Stimulated activated CD4-positive, alpha-beta T cell treated with anti-CD3 and anti-CD28 coated beads, Interleukin-2, amount 100 ng/mL, for 24 hours (primary cell): ENCODE measurements at places on chromosomes 7 and 10.
A peak's percentile ranks its signal among the peaks of the same experiment; 100 is the strongest.

GRCh38 chr7:69622960-69623359 lies 24.7 kb downstream of the AUTS2 start:
- no peak for DNase-seq

DNA sequence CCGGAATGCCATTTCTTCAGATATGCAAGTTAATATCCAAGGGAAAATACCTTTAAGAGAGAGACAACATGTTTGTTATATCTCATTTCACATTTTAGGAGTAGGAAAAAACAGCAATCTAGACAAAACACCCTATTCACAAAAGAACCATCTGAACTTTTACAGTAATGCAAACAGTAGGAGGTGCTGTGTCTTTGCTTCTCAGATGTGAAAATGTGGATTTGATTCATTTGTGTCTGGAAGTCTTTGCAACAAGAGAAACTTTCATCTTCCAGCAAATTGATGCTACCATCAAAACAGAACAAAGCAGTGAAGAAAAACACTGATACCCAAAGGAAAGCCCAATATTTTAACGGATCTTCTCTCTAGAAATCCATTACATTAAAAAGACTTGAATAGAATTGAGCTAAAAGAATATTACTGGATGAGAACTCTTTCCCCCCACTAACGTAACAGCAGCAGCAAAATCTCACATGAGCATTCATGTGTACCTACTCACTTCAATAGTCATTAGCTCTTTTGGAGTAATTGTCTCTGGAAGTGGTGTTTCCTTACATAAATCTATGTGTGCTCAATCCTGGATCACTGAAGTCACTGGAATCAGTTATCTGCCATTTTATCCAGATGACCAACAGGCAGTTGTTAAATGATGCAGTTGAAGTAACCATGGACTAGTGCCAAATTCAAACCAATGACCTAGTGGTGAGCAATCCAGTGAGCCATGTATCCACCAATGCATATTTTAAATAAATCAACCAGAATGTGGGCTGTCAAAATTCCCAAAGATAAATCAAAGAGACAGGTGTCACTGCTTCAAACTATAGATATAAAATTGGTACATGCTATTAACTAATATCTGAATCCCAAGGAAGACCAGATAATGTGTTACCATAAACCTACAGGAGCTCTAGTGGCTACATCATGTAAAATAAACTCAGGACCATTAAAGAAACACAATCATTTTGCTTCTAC lies 1.8 kb downstream of the SEMA3C start:
- no peak for DNase-seq

DNA sequence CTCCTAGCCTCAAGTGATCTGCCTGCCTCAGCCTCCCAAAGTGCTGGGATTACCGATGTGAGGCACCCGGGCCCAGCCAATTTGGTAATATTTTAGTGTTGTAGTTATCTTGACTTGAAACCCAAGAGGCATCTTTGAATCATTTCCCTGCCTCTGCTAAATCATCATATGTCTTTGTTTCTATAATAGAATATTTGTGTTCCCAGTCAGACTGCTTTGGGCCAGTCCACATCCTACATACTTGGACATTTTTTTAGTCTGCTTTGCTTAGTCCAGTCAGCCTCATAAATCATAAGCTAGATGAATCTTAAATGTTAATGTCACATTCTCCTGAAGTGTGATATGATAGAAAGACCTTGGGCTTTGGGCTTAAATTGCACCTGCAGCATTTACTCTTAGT lies 5.9 kb downstream of the STAM start:
- no peak for DNase-seq

- no peak for DNase-seq
Measured at GRCh38 chr7:71780282-71780681, 631.9 kb downstream of the CALN1 start.

DNA sequence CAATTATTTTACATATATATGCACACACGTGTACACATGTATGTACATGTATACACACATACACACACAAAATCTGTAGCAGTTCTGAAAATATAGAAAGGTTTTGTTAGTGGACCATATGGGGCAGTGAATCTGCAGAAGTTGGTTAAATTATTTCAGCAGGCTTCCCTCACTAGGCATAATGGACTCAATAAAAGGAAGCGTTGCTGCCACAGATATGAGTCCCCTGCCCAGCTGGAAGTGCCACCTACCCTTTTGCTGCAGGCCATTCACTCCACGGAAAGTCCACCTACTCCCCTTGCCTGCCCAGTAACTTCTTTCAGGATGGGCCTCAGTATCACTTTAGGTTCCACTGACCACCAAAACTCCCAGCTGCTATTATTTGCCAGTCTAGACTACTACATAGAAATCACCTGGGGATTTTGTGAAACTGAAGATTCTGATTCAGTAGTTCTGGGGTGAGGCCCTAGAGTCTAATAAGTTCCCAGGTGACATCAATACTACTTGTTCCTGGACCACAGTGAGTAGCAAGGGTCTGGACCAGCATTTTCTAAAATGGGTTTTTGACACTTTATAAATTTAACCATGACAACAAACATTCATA lies 29.3 kb upstream of the CROT start:
- DNase-seq: no peak

GRCh38 chr10:51251110-51251509 lies 176.8 kb downstream of the PRKG1 start:
- no peak for DNase-seq

GRCh38 chr7:115749924-115750323 lies 280.6 kb downstream of the TFEC start:
- DNase-seq: no peak

DNA sequence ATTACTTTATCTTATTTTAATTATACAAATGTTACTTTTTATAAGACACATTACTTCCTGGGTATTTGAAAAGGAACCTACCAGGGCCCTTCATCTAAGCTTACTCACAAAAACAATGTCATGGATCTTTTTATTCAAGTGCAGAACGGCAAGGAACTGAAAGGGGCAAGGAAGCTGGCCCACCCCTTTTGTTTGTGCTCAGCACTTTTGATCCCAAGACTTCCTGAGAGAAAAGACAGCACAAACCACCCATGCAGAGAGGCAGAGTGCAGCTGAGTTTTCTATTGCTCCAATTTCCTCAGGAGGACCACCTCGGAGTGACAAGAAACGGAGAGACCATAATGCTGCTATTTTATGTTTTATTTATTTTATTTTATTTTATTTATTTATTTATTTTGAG lies 232.0 kb upstream of the NRP1 start:
- DNase-seq: no peak

DNA sequence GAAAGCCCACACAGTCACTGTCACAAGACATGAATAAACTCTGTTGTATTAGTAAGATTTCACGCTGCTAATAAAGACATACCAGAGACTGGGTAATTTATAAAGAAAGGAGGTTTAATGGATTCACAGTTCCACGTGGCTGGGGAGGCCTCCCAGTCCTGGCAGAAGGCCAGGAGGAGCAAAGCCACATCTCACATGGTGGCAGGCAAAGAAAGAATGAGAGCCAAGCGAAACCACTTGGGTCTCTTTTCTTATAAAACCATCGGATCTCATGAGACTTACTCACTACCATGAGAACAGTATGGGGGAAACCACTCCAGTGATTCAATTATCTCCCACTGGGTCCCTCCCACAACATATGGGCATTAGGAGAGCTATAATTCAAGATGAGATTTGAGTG lies 110.2 kb downstream of the ST8SIA6 start:
- DNase-seq: no peak

DNA sequence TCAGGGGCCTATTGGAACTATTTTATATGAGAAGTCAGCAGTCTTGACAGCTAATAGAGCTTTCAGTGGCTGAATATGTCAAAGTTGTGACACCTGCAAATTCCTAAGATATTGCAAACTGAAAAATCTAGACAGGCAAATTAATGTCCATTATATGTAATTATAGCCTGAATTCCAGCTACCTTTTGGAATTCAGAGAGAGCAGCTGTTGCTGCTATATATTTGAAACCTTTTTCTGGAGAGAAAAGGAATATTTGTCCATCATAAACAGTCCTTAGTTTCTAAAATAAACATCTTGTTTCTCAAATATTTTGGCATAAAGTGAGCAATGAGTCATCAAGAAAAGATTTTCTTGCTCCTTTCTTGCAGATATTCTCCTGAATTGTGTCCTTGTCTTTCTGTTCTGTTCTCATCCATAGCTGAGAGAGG lies 408.9 kb upstream of the SEMA3D start:
- no peak for DNase-seq

DNA sequence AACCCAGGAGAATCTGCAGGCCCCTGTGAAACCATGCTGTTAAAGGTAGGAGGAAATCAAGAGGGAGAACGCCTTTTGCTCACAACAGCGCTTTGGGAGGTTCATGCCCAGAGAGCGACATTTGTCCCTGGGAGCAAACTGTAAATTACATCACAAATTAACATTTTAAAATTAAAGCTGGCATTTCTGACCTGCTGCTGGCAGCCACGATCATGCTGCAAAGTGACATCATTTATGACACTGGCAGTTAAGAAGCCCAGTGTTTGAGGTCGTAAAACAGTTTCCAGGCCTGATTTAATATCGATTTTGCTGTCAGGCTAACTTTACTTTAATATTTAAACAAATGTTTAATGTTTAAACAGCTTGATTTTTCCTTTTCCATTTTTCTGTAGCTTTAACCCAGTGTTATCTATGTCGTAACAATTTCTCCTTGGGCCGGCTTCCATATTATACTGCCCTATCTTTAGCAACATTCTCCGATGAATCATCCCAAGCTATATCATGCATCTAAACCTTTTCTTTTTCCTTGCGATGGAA lies 86.5 kb upstream of the NPVF start:
- no peak for DNase-seq

- no peak for DNase-seq
Measured at GRCh38 chr7:35848725-35849124, 47.9 kb downstream of the SEPTIN7 start.

DNA sequence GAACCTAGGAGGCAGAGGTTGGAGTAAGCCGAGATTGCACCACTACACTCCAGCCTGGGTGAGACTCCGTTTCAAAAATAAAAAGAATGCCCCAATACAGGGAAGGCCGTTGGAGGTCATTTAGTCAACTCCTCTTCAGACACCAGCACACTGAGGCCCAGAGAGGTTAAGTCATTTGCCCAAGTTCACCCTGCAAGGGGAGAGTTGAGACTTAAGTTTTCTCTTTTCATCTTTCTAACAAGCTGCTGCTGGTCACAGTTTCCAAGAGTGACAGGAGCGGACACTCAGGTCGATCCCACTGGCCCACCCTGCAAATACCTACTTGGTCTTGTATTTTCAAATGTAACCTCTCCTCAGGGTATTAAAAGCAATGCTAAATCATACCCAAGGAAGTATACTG lies 30.4 kb upstream of the VCL start:
- DNase-seq: no peak

DNA sequence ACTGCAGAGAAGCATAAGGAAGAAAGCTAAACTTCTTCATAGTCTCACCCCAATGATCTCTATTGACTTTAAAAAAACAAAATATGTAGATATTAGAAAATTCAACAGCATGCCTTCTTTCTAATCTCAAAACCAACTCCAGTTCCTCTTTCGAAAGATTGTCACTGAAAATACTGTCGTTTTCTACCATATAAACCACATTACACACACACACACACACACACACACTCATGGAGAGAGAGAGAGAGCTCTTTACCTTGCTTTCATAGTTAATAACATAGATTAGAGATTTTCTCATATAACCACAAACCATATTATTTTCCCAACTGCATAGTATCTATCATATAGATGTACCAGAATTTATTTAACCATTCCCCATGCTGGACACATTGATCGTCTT lies 296.2 kb upstream of the MGMT start:
- no peak for DNase-seq

- no peak for DNase-seq
Measured at GRCh38 chr10:123355748-123356481, 201.7 kb downstream of the BUB3 start.

GRCh38 chr7:29988424-29989256 lies 961 bp downstream of the SCRN1 start:
- DNase-seq: peak; percentile 37

DNA sequence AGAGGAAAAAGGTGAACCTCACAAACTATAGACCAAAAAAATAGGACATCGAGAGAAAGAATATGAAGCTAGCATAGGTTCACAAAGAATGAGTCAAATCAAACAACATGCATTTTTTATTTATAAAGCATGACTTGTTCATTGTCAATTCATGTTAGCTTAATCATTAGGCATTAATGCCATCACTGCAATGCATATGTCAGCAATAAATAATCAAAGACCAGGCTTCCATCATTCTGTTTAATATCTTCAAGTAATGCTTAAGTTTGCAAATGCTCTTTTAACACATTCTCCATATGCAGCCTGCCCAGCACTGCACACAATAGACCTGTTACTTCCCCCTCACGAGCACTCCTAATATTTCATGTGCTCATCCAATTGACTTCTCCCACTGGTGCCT lies 8.9 kb upstream of the MAGI2 start:
- DNase-seq: no peak

- no peak for DNase-seq
Measured at GRCh38 chr10:44292390-44293002, 92.4 kb downstream of the CXCL12 start.

DNA sequence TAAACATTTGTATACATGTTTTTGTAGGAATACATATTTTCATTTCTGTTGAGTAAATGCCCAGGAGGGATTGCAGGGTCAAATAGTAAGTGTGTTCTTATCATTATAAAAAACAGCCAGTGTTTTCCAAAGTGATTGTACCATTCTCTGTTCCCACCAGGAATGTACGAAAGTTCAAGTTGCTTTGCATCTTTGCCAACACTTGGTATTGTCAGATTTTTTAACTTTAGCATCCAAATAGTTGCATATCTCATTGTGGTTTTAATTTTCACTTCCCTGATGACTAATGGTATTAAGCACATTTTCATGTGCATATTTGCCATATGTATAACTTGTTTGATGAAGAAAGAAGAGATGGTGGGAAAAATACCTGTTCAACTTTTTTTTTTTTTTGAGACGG lies 213.9 kb downstream of the ZNF365 start:
- DNase-seq: no peak

GRCh38 chr10:8975535-8975934 lies 921.0 kb downstream of the GATA3 start:
- DNase-seq: no peak
